RWPE2 (cell line): ENCODE measurements at places on chromosomes 1 and 21.

- DNase-seq = no peak
These were observed 527.1 kb downstream of the MRPL39 start for GRCh38 chr21:25080141-25080540.

DNA sequence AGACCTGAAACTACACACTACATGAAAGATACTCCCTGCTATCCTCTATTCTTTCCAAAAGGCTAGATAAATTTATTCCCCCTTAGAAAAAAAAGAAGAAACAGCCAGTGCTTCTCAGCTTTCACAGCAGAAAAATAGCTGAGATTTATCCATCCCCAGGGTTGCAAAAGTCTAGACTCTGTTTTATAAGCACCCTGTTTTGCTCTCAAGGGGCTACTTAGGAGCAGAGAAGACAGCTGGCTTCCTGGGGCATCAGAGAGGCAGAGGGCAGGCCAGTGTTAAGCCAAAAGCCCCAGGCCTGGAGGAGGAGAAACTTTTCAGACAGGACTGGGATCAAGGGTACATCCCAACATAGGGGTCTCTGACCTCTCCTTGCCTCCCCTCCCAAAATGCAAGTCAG, 3.9 kb downstream of the LAMB3 start:
- no peak for DNase-seq

DNA sequence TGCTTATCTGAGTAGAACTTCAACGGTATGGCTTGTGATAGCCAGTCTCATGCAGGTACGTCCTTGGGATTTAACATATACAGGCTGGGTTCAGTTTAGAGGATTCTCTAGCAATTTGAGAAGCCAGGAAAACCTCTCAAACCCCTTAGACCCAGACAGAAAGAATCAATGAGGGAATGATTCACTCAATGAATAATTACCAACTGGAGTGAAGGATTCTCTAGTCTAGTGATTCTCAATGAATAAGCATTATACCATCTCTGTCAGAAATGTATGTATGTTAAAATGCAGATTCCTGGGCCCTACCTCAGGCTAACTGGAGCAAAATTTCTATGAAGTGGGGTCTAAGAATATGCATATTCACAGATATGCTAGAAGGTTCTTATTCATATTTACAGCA, 54.5 kb upstream of the APP start:
- no peak for DNase-seq

GRCh38 chr1:109508873-109509175, 703 bp downstream of the AMIGO1 start:
- no peak for DNase-seq

DNA sequence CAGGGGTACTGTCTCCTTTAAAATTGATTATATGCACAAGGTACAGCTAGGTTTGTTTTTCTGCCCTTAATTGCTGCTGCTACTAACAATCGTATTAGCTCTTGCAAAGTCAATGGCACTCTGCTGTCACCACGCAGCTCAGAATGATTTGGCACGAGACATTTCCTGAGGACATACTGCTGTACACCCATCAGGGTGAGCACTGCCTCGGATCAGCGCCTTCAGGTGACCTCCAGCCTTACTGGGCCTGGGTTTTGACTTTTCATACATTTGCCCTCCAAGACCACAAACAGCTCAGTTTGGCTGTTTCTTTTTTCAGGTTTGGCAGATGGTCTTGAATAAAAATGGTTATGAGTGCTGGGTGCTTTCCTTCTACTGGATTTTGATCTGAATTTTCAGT, 110.9 kb downstream of the NTPCR start:
- no peak for DNase-seq

DNA sequence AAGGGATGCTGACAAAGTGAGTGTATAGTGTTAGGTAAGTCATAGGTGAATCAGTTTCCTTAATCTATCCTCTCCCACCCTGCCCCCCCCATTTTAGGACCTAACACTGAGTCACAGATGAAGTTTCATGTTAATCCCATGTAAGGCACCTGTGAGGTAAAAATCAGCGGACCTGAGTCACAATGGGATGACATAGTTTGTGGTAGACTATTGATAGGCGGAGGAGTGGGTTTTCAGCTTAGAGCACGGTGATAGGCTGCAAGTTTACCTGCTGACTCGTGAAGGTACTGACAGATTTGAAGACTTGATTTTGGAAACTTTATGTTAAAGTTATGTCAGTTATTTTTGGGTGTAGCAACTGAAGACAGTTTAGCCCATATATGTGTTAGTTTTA, 1.7 kb downstream of the TOR1AIP1 start:
- DNase-seq = peak; percentile 65

DNA sequence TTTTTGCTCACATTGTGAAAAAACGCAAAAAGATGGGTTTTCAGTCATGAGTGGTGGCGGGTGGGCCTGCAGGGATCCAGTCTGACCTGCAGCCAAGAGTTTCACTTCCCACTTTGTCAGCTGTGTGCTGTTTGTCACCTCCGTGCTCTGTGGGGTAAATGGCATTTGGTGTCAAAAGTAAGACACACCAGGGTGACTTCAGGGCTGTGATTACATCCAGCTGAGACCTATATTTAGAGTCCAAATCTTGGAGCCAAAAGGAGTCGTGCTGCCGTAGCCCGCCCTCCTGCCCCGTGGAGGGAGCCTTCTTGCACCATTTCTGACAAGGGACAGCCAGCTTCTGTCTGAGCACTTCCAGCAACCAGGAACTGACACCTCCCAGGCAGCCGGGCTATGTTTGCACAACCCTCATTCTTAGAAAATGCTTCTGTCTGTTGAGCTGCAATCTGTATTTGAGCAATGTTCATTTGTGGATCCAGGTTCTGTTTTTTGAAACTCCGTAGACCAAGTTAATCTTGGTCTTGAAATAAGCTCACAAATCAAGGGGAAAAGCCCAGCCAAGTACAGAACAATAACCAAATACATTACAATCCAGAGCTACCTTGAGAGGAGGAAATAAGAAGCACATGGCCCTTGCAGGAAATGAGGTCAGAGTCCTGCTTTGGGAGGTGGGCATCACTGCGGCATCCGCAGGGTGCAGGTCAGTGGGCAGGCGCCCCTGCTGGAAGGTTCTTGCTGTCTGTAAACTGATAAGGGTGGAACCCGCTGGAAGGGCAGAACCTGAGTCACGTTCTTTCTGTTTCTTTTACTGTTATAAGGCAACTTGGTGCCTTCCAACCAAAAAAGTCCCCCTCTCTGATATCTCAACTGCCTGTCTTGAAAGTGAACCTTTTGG, 14.4 kb downstream of the ABCG1 start:
- no peak for DNase-seq

DNA sequence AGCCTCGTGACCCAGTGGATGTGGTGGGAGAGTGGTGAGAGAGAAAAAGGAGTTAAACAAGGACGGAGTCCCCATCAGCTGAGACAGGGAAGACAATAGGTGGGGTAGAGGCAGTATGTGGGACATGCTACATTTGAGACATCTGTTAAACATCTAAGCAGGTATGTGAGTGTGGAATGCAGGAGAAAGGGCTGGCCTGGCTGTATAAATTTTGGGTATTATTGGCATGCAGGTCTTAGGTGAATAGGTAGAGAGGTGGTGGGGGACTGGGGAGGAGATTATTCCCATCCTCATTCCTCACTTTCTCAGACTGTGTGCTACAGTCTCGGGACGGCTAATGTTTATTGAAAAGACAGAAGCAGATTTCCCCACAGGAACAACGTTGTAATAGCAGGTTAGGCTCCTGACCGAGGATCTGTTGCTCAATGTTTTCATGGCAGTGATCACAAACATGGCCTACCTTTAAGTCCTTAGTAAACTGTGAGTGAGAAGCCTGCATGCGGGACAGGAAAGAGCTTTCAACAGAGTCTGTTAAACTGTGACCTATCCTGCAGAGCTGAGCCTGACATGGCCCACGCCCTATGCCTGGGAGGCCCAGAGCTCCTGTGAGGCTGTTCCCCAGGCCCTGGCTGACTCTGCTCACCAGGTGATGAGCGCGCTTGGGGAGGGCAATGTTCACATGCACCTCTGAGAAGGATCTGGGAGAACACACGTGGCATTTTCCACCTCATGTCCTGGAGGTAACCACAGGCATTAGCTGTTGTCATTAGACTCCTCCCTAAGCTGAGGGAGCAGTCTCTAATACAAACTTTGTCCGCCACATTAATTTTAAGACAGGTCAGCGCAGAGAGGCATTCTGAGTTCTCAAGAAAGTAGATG, 16.5 kb downstream of the VSIG8 start:
- no peak for DNase-seq

- no peak for DNase-seq
These were observed at the start of gene LCE2A for GRCh38 chr1:152697701-152698600. TSS of gene LCE2A (plus strand) at chr1:152698345. CDS start at chr1:152698902, 557 bp downstream.

GRCh38 chr21:39467746-39468145, 16.0 kb downstream of the SH3BGR start:
- DNase-seq = no peak
